ENCODE measurements at places on chromosomes 7 and 10.

GRCh38 chr7:11642276-11642675, 189.7 kb downstream of the THSD7A start:
- no peak for DNase-seq

DNA sequence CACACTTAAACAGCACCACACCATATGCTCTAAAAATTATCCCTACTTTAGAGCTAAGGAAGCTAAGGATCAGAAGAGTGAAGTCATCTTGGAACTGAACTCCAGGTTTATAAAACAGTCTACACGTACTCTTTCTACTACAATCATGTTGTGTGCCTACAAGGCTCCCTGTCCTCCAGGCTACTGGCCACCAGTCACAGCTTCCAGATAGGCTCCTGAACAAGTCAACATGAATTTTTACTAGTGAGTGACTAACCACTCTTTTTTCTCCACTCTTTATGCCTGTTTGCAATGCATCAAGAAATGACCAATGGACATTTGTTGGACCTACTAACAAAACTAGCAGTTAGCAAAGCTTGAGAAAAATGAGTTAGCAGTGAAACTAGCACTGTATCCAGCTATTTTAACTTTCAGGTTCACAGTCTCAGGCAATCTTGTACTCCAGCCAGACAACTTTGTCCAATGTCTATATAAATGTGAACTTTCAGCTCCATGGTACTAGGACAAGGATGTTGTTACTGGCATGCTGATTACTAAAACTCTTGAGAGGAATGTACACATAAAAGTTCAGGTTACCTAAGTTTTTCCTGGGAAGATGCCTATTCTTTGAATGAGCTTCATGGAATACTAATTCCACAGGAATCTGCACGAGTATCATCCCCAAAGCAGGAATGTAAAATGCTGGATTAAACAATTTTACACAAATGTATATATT, 180.0 kb downstream of the BTAF1 start:
- DNase-seq, result no peak

GRCh38 chr7:33982425-33982786, 77.1 kb downstream of the BMPER start:
- no peak for DNase-seq

DNA sequence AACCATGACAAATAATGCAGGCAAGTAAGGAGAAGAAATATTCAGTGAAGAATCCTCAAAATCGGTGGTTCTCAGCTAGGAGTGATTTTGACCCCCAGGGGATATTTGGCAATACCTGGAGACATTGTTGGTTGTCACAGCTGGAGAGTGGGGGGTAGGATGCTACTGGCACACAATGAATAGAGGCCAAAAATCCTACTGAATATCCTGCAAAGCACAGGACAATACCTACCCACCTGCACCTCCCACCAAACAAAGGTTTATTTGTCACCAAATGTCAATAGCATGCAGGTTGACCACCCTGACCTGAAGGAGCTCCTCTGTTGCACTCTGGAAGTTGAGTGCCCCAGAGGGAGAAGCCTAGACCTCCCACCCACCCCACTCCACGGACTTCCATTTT, 1028.6 kb downstream of the CNTNAP2 start:
- DNase-seq, result peak; percentile 56

GRCh38 chr10:46239247-46239646, 47.5 kb upstream of the ANTXRL start:
- no peak for DNase-seq

DNA sequence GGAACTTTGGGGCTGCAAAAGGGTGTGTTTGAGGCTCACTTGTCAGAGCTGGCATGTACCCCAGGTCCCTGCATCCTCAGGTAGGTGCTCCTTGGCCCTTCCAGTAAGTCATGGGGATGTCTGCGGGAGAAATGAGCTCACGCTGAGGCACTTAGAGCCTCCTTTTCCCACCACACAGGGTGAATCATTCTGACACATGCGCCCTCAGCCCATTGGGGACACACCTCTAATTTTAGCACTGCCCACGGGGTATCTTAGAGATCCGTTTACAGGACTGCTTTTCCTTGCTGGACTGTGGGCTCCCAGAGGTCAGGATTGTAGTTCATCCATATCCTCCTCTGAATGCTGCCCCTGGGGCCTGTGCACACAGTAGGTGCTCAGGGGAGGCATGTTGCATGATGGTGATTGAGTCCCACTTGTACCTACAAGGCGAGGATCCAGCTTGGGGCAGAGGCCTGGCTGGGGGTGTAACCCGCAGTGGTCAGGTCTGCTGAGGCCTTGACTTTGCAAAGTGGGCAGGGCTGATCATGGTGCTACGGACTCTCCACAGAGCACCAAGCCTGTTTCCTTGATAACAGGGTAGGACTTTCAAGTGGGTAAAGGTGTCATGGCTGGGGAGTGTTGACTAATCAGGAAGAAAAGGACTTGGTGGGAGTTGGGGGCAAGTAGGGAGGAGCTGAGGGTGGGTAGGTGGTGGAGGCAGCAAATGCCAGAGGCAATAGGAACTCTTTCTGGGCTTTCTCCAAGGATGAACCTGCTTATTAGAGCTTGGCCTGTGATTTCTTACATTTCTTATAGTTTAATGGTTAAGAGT, 5.8 kb downstream of the TSPAN15 start:
- peak; percentile 40 for DNase-seq

DNA sequence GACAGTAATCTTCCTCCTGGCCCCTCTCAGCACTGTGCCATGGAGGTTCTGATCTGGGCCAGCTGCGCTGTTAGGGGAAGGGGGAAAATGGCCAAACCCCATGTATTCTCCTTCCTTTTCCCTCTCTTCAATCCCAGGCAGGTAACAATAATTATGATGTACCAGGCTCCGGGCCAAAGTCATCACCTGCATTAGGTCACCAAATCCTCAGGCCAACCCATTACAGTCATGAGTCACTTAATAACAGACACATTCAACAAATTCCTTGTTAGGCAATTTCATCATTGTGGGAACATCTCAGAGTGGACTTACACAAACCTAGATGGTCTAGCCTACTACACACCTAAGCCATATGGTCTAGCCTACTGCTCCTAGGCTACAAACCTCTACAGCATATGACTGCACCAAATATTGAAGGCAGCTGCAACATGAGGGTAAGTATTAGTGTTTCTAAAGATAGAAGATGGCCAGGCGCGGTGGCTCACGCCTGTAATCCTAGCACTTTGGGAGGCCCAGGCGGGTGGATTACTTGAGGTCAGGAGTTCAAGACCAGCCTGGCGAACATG, 2.2 kb upstream of the HSPB1 start:
- no peak for DNase-seq

DNA sequence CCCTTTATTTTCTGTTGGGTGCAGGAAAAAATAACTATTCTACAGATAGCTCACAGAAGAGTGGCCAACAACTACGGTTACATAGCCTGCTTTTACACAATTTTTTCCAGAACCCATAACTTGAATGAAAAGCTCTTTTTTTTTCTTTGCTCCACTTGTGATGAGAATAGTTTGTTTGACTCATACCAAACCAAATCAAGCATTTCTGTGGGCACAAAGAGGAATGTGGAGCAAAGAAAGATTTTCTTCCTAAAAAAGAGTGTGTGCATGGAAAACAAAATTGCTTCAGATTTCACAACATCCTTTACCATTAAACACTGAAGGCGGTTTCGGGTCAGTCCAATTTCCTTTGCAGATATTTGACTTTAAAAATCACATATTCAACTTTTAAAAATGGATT, 54.8 kb upstream of the RAB11FIP2 start:
- DNase-seq, result no peak

DNA sequence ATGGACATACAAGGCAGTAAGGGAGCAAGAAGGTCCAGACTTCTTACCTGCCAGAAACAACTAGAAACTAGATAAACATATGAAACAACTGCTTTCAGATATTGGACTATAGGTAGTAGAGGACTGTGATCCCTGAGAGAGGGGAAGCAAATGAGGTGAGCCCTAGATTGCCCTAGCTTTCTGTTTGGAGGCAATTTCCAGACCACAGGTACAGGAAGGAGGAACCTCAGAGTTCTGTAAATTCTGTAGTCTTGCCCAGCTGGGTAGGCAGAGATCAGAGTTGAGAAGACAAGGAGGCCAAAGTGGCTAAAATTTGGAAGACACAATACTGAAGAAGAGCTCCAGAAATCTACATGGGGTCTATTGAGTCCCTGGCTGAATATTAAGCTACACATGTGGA, 21.0 kb downstream of the CDK6 start:
- DNase-seq, result no peak

GRCh38 chr10:99615426-99615825, 4.8 kb downstream of the SLC25A28 start:
- no peak for DNase-seq

DNA sequence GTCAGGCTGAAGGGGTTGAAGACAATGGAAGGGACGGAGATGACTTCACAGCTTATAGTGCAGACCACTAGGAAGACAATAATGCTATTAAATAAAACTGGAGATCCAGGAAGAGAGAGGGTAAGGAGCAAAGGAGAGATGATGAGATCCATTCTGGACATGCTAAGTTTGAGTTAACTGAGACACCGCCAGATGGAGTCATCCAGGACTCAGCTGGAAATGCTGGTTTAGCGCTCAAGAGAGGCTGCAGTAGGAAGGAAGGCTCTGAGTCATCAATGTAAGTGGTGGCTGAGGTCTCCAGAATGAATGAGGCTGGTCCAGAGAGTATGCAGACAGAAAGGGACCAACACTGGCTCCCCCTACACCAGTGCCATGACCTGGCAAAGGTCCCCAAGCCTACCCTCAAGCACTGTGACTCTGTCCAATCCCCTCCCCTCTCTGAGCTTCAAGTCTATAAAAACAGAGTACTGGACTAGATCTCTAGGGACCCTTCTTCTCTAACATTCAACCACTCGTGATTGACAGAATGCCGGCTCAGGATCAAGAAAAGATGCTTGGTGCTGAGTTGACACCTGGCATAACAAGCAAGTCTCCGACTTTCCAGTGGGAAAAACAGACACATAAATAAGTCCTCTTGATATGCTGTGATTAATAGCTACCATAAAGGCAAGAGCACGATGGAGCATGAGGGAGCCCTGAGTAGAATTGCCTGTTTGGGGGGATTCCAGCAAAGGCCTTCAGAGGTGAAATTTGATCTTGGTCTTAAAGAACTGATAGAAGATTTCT, 8.9 kb downstream of the GFRA1 start:
- DNase-seq, result no peak

GRCh38 chr10:75211007-75211691, 553 bp downstream of the VDAC2 start:
- peak; percentile 57 for DNase-seq

- no peak for DNase-seq
Observed at GRCh38 chr7:141671705-141672496, 30.1 kb downstream of the DENND11 start.

DNA sequence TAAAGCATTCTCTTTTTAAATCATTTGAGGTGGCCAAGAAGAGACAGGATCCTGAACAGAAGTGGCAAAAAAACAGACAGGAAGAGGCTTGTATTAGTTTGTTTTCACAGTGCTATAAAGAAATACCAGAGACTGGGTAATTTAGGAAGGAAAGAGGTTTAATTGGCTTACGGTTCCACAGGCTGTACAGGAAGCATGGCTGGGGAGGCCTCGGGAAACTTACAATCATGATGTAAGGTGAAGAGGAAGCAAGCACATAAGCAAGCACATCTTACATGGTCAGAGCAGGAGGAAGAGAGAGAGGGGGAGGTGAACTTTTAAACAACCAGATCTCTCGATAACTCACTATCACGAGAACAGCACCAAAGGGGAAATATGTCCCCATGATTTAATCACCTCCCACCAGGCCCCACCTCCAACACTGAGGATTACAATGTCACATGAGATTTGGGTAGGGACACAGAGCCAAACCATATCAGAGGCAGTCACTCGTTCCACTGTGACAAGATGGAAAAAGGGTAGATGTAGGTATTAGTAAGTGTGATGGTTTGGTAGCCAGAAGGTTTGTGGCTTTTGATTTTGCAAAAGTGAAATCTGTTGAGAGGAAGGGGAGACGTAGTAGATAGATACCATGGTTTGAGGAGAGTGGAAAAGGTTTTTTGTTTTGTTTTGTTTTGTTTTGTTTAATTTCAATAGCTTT, 5.1 kb downstream of the MSRB2 start:
- DNase-seq, result no peak
